ENCODE measurements at places on chromosomes 12 and 14. TPM values are rescaled to one million over a fixed set of nuclear protein-coding genes. Genes with fewer than 3 reads are reported as not detected.

Gene GLIPR1L1
- not detected for total RNA-seq

Gene PALS1
- 33.3 TPM for total RNA-seq

Gene CAPZA3
- total RNA-seq = not detected

Gene COCH
- total RNA-seq = 1.6 TPM

Gene GDF3
- total RNA-seq = 0.66 TPM

Gene TSHR
- 0.98 TPM for total RNA-seq

Gene CLEC4A
- 3.7 TPM for total RNA-seq

GRCh38 chr12:115223991-115224390 lies 540.0 kb upstream of the TBX3 start:
- DNase-seq = no peak
- no peaks in the 10 kb centered on the region for H3K4me1 ChIP-seq
- no peaks in the 10 kb centered on the region for H3K27me3 ChIP-seq
- no peak overlapping the region for H3K4me3 ChIP-seq
- H3K36me3 ChIP-seq = no peaks in the 10 kb centered on the region

- no peaks in the 10 kb centered on the region for H3K36me3 ChIP-seq
- no peak for DNase-seq
- no peak overlapping the region for H3K27ac ChIP-seq
- no peaks in the 10 kb centered on the region for H3K4me1 ChIP-seq
- H3K4me3 ChIP-seq = no peak overlapping the region
- H3K27me3 ChIP-seq = no peaks in the 10 kb centered on the region
Measured at GRCh38 chr14:52033101-52033642, 35.7 kb downstream of the NID2 start.

GRCh38 chr12:124365726-124366430 lies 71.0 kb downstream of the RFLNA start:
- H3K4me1 ChIP-seq = peaks cover 26% of the 10 kb centered on the region
- no peaks in the 10 kb centered on the region for H3K27me3 ChIP-seq
- H3K36me3 ChIP-seq = no peaks in the 10 kb centered on the region
- no peak overlapping the region for H3K4me3 ChIP-seq

- no peak overlapping the region for H3K4me3 ChIP-seq
- no peaks in the 10 kb centered on the region for H3K36me3 ChIP-seq
- DNase-seq = no peak
- H3K27me3 ChIP-seq = no peaks in the 10 kb centered on the region
Measured at GRCh38 chr12:68978678-68979077, 45.7 kb upstream of the CPM start.

DNA sequence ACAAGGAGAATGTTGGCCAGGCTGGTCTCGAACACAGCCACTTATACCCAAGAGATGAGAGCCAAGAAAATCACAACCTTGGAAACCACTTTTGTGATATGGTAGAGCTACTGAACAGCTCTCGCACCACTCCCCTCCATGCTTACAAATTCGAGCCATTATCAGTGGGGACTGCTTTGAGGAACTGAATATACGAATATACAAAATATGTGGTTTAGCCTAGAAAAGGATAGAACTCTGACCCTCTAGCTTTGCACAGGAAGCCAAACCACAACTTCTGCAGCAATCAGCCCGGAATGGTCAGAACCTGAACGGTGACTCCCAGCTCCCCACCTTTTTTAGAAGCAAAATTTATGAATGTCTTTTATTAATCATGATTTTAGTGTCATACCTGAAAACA lies 129.8 kb upstream of the TMEM132C start:
- H3K4me3 ChIP-seq = no peak overlapping the region
- H3K4me1 ChIP-seq = no peaks in the 10 kb centered on the region
- H3K27ac ChIP-seq = no peak overlapping the region
- no peaks in the 10 kb centered on the region for H3K27me3 ChIP-seq
- no peak for DNase-seq
